ENCODE measurements at places on chromosomes 3 and 15. TPM values are rescaled to one million over a fixed set of nuclear protein-coding genes. Genes with fewer than 3 reads are reported as not detected.

The UPK1B gene
- total RNA-seq, result not detected

The TUSC7 gene
- total RNA-seq, result not detected

The FAN1 gene
- 21.5 TPM for total RNA-seq

GRCh38 chr15:65405791-65406423 is 16.8 kb downstream of the IGDCC4 start:
- no peaks in the 10 kb centered on the region for H3K36me3 ChIP-seq
- H3K27me3 ChIP-seq, result no peaks in the 10 kb centered on the region
- peak; percentile 81 for DNase-seq
- 0 out of 2 replicates have a peak overlapping the region, but pooled peaks have one; percentile 1 for H3K4me3 ChIP-seq

DNA sequence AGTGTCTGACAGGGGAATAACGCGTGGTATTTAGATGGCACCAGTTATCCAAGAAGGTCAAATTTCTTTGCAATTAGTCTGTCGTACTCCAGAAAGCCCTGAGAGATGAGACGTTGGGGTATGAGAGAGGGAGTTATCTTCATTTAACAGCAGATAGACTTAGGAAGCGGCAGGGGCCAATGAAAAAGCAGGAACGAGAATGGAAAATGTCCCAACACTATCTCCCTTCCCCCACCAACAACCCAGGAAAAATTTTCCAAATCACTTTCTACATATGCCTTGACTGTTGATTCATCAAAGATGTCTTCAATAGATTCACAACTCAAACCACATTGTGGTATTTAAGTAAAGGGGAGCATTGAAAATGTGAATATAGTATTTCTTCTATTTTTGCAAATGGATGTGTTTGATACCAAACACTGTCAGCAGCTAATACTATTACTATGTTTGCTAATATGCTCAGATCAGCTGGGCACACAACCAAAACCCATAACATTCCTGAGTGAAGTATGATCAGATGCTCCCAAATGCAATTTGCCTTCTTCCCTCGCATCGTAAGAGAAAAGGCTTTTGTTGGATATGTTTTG is 13.3 kb upstream of the GREM1 start:
- DNase-seq, result no peak
- no peak overlapping the region for H3K4me3 ChIP-seq
- no peaks in the 10 kb centered on the region for H3K27me3 ChIP-seq

DNA sequence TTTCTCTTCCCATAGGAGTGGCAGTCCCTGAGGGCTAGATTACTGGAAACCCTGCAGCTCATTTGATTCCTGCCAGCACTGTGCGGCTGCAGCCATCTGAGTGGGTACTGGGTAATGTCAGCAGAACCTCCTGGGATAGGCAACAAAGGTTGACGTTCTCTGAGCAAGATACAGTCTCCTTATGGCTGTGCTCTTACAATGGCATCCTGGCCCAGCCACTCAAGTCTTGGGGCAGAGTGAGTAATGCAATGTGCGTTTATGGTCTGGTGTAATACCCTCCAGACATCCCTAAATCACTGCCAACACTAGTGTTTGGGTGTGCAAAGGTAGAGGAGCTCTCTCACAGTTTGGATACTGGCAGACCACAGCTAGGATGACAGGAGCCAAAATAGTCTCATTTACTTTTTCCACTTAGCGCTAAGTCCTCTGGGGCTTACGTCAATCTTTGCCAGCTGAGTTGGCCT is 775.8 kb downstream of the ZNF385D start:
- H3K27me3 ChIP-seq, result no peaks in the 10 kb centered on the region
- no peak overlapping the region for H3K4me3 ChIP-seq
- H3K36me3 ChIP-seq, result no peaks in the 10 kb centered on the region

DNA sequence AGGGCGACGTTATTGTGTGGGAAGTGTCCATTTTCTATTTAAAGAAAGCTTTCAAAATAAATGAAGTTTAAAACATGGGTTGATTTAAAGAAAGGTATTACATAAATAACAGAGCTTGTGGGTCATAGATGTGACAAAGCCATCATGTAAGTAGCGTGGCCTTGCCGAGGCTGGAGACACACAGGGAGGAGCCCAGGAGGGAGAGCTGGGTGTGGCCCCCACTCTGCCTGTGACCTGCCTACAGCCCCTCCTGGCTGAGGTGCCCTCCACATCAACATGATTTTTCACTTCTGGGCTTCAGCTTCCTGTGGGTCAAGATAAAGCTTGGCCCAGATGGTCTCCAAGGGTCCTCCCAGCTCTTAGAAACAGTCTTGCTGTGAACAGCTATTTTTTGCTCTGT is 12.5 kb upstream of the MGLL start:
- no peaks in the 10 kb centered on the region for H3K4me1 ChIP-seq
- no peaks in the 10 kb centered on the region for H3K27me3 ChIP-seq
- H3K4me3 ChIP-seq, result no peak overlapping the region
- H3K36me3 ChIP-seq, result no peaks in the 10 kb centered on the region
- no peak for DNase-seq

DNA sequence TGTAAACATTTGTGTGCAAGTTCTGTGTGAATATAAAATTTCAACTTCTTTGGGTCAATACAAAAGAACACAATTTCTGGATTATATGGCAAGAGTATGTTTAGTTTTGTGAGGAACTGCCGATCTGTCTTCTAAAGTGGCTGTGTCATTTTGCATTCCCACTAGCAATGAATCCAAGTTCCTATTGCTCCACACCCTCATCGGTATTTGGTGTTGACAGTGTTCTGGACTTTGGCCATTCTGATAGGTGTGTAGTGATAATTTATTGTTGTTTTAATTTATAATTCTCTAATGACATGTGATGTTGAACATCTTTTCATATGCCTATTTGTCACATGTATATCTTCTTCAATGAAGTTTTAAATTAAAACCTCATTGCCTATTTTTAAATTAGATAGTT is 58.2 kb upstream of the TMC3 start:
- no peak overlapping the region for H3K27ac ChIP-seq
- no peaks in the 10 kb centered on the region for H3K4me1 ChIP-seq
- H3K4me3 ChIP-seq, result no peak overlapping the region

GRCh38 chr15:87193481-87193880 is 1063.1 kb downstream of the NTRK3 start:
- no peak for DNase-seq
- no peaks in the 10 kb centered on the region for H3K36me3 ChIP-seq
- no peak overlapping the region for H3K27ac ChIP-seq
- no peaks in the 10 kb centered on the region for H3K27me3 ChIP-seq
- H3K4me3 ChIP-seq, result no peak overlapping the region

- peaks cover 5% of the 10 kb centered on the region for H3K4me1 ChIP-seq
- H3K4me3 ChIP-seq, result no peak overlapping the region
- H3K27me3 ChIP-seq, result no peaks in the 10 kb centered on the region
- no peak overlapping the region for H3K27ac ChIP-seq
- no peak for DNase-seq
- H3K36me3 ChIP-seq, result no peaks in the 10 kb centered on the region
These were observed 15.5 kb downstream of the GJD2 start for GRCh38 chr15:34739346-34739745.

DNA sequence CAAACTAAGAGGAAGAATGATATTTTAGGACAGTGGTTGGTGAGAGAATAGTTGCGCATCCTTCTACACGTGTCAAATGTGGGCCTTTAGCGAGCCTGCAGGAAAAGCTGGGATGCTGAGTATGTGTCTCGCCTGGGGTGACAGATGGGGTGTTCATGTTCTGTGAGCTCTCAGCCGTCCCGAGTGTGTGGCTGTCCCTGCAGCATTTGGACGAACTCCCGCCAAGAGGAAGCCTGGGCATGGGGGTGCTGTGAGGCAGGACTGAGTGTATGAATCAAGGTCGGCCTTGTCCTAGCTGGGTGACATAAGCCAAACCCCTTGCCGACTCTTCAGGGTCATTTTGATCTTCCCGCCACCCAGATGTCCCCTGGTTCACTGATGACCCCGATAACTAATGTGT is 94.8 kb downstream of the CACNA1D start:
- H3K4me3 ChIP-seq, result no peak overlapping the region
- no peak for DNase-seq
- H3K27me3 ChIP-seq, result no peaks in the 10 kb centered on the region
- H3K27ac ChIP-seq, result no peak overlapping the region

DNA sequence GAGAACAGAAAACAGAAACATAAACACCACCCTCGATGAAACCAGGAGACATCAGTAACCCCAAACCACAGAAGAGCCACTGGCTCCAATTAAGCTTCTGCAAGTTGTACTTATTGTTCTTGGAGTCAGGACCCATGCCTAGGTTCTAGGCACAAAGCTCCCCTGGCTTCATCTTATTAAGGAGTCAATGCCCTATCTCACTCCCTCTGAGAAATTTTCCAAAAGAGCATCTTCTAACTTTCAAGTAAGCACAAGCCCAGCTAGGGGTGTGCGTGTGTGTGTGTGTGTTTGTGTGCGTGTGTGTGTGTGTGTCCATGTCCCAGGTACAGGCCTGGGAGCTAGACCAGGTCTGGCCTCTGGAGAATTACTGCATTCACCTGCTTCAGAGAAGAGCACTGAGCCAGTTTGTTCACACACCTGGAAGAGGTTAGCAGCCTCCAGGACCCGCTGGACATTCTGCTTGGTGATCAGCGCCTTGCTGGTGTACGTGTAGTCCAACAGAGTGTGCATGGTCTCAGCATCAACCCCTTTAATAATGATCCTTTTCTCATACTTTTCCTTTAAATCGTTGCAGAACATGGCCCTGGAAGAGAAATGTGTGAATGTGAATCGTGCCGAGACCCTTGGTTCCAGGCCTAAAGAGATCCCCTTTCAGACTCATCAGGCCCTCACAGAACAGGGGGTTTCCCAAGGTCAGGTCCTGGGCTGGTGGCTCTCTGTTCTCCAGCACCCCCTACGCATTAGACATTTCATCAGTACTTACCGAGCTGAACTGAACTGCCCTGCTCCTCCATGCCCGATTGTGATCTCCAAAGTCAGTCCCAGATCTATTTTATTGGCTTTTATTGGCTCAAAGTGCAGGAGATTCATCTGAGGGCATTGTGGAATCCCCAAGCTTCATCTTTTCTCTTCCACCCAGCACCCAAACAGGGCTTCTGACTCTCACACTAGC is 27.8 kb downstream of the KLHL6 start:
- H3K27ac ChIP-seq, result no peak overlapping the region
- no peak overlapping the region for H3K4me3 ChIP-seq
- H3K36me3 ChIP-seq, result no peaks in the 10 kb centered on the region
- no peaks in the 10 kb centered on the region for H3K27me3 ChIP-seq

DNA sequence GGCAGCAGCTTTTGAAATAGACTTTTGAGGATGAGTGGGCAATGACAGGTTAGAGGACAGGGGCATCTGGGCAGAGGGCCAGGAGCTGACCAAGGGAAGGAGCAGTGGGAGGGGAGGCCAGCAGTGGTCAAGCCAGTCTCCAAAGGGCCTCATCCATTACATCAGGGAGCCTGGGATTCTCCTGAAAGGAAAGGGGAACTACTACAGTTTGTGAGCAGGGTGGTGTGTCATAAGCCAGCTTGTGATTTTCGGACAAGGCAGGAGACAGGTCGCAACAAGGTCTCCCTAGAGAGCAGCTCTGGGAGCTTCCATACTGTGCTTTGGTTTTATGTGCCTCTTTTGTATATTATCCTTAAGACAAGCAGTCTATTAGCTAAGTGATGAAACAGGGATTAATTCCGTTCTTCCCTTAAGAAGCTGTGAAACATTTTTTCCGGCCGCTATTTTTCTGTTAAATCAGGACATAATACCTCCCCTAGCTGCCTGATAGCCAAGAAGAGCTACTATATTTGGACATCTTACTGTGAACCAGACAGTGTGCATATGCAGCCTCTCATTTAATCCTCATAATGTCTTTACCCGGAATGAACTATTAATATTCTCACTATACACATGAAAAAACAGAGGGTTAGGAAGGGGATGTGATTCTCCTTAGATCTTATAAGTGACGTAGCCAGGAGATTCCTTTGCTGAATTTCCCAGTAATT is 46.4 kb downstream of the C2CD4B start:
- H3K27me3 ChIP-seq, result no peaks in the 10 kb centered on the region
- H3K4me1 ChIP-seq, result 0 out of 2 replicates have a peak, but pooled peaks cover 3% of the 10 kb centered on the region
- no peaks in the 10 kb centered on the region for H3K36me3 ChIP-seq
- no peak for DNase-seq
- peak overlapping the region; percentile 24 for H3K4me3 ChIP-seq

DNA sequence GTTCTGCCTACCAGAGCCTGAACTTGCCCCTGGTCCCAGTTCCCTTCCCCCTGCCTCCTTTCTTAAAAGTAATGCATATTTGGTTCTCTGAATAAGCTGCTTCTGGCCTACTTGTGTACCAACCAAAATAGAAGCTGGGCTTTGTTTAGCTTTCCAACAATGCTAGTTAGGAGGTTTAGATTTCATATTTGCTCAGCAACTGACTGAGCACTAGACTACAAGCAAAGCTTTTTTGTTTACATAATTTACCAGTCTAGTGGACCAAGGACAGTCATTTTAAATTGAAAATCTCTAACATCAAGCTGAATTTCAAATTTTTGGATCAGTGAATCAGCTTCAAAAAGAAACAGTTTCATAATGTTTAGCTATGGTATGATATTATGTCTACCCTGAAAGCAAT is 331.2 kb downstream of the ULK4 start:
- H3K4me3 ChIP-seq, result no peak overlapping the region
- H3K36me3 ChIP-seq, result no peaks in the 10 kb centered on the region
- no peaks in the 10 kb centered on the region for H3K4me1 ChIP-seq
- no peaks in the 10 kb centered on the region for H3K27me3 ChIP-seq
- H3K27ac ChIP-seq, result no peak overlapping the region

GRCh38 chr3:60094392-60094947 is 1044.6 kb upstream of the CFAP20DC start:
- no peaks in the 10 kb centered on the region for H3K27me3 ChIP-seq
- no peaks in the 10 kb centered on the region for H3K4me1 ChIP-seq
- H3K36me3 ChIP-seq, result no peaks in the 10 kb centered on the region
- H3K27ac ChIP-seq, result no peak overlapping the region

GRCh38 chr15:35000511-35000910 is 12.4 kb upstream of the ZNF770 start:
- H3K36me3 ChIP-seq, result no peaks in the 10 kb centered on the region
- no peak for DNase-seq
- no peak overlapping the region for H3K27ac ChIP-seq
- H3K27me3 ChIP-seq, result no peaks in the 10 kb centered on the region
- H3K4me3 ChIP-seq, result no peak overlapping the region
- no peaks in the 10 kb centered on the region for H3K4me1 ChIP-seq

- H3K27me3 ChIP-seq, result no peaks in the 10 kb centered on the region
- no peak overlapping the region for H3K27ac ChIP-seq
- no peak overlapping the region for H3K4me3 ChIP-seq
- no peaks in the 10 kb centered on the region for H3K36me3 ChIP-seq
- no peak for DNase-seq
- peaks cover 14% of the 10 kb centered on the region for H3K4me1 ChIP-seq
These were observed 184.3 kb downstream of the PLCH1 start for GRCh38 chr3:155560594-155560993.

All from SJCRH30 (cell line).